AG04450 (cell line): ENCODE measurements at places on chromosomes 12 and 14.

GRCh38 chr12:879641-880040 is 69.9 kb downstream of the RAD52 start:
- peak; percentile 36 for DNase-seq

DNA sequence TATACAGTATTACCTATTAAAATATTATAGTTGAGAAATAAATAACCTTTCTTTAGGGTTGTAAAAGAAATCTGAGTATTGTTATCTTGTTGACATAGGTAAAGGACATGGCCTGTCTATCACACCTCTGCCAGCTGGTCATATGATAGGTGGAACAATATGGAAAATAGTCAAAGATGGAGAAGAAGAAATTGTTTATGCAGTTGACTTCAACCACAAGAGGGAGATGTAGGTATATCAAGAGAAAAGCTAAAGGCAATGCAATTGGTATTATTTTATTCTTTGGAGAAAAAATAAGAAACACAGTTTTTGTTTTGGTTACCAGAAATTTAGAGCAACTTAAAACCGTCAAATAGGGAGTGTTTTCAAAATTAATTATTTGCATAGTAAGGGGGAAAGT is 13.5 kb downstream of the CPSF2 start:
- no peak for DNase-seq

GRCh38 chr12:75289753-75290152 is 40.4 kb downstream of the CAPS2 start:
- DNase-seq = no peak

DNA sequence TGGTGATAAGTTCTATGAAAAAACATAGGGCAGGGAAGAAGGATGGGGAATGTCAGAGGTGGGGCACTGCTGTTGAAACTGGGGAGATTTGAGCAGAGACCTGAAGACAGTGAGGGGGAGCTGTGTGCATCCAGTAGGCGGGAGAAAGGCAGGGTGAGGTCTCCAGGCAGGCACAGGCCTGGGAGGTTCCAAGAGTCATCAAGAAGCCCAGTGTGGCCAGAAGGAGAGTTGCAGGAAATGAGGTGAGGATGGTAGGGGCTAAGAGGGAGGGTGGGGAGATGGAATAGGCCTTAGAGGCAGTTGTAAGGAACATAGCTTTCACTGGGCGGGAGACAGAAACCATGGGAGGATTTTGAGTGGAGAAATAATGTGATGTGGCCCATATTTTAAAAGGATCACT is 341.8 kb downstream of the GLT1D1 start:
- no peak for DNase-seq

DNA sequence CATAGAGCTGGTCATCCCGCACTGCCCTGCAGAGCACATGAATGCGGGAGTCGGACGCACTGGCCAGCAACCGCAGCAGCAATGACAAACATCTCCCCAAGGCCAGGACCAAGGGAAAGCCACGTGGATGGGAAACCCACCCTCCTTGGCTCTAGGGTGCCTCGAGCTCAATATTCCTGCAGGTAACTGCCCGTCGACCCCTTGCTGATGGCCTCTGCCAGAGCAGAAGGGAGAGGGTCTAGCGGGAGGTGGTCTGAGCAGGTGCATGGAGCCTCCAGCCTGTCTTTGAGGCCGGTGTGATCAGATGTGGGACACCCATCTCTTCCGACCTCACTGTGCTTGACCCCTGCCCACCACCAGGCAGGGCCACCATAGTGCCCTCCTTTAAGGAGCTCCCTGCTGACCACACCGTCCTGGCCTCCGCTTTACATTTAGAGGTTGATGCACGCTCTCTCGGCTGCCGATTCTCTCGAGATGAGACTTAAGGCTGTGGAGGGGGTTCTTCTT is 89.7 kb downstream of the PIWIL1 start:
- DNase-seq = no peak

GRCh38 chr12:45582986-45583659 is 146.4 kb upstream of the ARID2 start:
- peak; percentile 3 for DNase-seq

GRCh38 chr12:64192644-64193444 is 29.3 kb downstream of the KICS2 start:
- DNase-seq = no peak

DNA sequence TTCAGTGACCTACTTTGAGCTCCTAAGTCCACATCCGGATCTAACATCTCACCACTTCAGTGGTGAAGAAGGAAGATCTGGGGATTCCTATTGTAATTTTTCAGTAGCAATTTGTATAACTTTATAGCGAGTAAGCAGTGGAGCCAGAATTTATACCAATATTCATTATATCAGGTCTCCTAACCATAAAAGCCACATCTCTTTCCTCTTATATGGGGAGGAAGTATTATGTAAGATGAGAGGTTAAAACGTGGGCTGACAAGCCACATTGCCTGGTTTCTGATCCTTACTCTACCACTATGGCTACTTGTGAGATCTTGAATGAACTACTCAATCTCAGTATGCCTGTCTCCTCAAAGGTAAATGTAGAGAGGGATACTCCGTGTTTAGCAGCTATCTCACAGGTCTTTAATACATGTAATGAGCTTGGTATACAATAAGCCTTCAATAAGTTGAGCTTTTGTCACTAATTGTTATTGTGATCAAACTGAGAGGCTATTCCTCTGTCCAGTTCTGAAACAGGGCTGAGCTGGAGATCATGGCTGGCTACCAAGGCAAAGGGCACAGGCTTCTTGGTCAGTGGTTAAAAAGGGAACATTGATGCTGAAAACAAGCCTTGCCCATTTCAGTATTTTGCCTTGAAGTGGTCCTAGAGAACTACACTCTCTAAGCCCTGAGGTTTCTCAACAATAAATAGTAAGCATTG is 3.3 kb upstream of the TMEM117 start:
- no peak for DNase-seq

DNA sequence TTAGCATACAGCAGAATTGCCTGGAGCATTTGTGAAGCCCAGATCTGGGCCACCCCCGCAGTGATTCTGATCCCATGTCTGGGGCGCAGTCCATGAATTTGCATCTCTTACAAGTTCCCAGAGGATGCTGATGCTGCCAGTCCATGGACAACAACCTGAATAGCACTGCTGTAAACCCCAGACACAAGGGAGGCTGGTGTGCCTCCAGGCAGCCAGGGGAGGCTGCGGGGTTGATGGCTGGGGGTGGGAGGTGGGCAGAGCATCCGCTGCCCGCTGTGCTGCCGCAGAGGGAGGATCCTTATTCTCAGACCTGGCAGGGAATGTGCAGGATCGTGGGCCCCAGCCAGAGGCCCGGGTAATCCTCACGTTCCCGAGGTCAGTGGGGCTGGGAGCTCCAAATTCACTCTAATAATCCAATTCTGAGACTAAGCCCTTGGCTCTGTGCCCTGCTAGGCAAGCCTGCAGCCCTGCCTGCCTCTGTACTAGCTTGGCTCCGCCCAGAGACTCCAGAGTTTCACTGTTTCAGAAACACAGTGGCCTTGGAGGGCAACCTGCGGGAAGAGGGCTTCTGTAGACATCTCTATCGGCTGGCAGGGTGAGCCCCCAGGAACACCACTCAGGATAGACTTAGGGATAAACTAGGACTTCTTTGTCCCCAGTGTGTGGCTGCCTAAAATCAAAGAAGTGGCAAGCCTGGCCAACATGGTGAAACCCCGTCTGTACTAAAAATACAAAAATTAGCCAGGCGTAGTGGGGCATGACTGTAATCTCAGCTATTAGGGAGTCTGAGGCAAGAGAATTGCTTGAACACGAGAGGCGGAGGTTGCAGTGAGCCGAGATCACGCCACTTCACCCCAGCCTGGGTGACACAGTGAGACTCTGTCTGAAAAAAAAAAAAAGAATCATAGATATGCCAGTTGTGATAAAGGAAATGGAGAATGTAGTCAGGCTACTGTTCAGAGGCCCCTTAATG is 17.8 kb upstream of the MLEC start:
- no peak for DNase-seq

GRCh38 chr14:78090864-78091263 is 79.3 kb upstream of the NRXN3 start:
- no peak for DNase-seq

GRCh38 chr12:104177663-104178501 is 37.7 kb upstream of the TXNRD1 start:
- peak; percentile 89 for DNase-seq

- DNase-seq = no peak
These were observed 112.5 kb downstream of the CCER1 start for GRCh38 chr12:90842477-90842876.

DNA sequence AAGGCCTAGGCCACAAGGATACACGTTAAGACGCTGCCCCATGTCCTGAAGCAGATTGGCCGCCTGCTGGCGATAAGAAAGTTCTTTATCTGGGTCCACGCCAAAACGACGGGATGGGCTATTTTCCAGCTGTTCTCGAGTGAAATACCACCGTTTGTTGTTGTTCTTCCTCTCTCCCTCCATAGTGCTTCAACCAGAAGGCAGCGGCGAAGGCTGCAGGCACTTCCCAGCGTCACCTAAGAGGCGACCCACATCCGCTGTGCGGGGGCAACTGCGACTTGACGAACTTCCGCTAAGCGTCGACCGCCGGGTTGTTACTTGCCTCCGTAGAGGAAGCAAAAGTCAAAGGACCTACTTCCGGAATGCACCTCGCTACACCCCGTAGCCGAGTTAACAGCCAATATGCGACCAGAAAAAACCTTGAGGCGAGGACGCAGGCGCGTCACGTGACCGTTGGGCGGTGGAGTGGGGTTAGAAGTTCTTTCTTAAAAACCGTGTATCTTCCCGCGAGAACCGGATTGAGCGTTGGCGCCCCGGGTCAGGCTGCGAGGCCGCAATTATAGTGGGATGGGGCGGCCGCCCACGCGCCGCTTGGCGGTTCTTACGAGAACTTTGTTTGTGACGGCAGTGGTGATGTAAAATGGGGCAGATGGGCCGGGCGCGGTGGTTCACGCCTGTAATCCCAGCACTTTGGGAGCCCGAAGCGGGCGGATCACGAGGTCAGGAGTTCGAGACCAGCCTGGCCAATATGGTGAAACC is at the start of gene CCNT1:
TSS of gene CCNT1 (minus strand) at position 215 of the 759 bp plus-strand sequence. CDS start at position 183, 32 bp downstream.
- peak; percentile 99 for DNase-seq

DNA sequence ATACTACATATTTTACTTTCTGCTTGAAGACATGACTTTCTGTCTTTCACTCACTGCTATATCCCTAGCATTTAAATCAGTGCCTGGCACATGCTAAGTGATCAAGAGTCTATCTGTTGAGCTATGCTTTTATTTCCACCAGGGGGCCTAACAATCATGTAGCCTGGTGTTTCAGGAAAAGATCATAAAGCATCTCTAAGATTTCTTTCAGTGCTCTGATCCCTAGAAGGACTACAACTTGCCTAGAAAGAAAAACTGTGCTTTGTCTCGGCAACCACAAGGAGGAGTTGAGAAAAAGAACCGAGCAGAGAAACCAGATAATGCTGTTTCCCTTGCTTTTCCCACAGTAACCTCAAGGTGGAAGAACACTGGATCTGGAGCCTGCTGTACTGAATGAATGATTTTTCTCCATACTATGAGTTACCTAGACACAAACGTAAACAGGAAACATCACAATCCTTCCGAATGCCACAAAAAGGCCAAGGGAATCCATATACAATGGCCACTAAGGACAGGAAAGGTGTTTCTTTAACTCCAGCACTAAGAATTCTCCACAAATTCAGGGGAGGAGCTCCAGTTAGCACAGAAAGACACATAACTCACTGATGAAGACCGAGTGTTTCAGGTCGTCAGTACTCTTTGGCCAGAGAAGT is 1.2 kb downstream of the CRY1 start:
- peak; percentile 86 for DNase-seq

DNA sequence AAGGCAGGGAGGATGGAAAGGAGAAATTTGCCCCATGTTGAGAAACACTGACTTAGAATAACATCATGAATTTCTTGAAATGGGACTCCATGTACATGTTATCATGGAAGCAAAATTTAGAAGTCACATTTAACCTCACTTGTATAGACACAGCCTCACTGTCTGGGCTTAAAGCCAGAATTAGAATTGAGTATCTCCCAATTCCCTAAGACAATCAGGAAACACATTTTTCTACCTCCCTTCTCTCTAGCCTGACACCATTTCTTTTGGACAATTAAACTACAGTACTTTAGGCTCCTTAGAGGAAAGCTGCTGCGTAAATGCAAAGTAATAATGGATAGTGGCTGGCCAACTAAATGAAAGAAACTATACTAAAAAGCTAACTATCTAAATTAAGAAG is 795.5 kb downstream of the C12orf50 start:
- no peak for DNase-seq

GRCh38 chr12:28771968-28772367 is 377.1 kb upstream of the FAR2 start:
- no peak for DNase-seq

DNA sequence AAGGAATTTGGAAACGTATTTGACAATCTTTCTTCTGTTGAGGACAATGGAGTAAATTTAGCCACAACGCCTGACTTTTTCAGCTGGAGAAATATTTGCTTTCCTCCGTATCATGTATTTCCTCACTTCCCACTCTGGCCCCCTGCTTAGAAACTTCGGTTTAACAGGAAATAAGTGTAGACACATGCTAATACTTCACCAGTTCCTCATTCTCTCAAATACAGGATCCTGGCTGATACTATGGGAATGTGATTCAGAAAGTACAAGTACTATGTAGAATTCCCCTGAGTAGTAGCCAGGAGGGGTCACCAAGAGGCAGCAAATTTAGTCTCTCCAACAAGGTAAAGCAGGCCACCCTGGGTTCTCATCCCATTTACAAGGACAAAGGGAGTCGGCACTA is 58.0 kb downstream of the FAR2 start:
- no peak for DNase-seq

DNA sequence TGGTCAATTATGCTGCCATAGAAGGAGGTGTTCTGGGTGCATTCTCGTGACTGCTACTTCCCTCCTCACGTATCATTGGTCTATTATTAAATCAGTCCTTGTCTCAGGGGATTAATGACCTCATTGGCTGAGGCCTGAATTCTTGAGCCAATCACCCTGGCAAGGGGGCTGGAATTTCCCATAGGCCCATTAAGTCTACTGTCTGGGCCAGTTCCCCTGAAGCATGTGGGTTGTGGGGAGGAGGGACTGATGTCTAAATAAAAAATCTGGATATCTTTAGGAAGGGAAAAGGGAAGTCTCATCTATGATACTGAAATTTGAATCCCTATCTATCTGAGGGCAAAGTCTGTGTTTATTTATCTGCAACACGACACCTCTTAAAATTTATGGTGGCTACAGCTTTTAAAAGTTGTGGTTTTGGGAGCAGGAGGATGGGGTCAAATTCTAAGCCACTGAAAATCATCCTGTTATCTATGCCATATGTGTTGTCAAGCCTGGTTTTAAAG is 71.9 kb downstream of the DYRK2 start:
- DNase-seq = no peak

GRCh38 chr12:41932470-41932991 is 212.1 kb downstream of the GXYLT1 start:
- no peak for DNase-seq

DNA sequence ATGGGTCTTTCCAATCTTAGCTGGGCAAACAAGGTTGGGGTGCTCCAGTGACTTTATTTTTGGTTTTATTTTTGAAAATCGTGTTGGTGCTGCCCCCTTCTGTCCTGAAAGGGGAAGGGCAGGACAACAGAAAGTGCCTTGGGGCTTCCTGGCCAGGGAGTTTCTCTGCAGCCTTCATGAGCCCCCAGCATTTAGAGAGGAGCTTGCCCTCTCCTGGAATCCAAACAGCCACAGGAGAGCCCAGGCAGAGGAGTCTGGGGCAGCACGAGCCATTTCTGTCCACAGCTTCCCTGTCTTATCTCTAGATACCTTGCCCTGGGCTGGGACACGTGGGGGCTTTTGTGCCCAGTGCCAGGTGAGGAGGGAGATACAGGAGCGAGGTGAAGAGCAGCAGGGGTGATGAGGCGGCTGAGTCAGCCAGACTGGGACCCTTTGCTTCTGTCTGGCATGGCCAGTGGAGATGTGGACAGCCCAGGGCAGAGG is 4.4 kb upstream of the C1RL start:
- DNase-seq = no peak

GRCh38 chr12:115857160-115857920 is 420.2 kb downstream of the MED13L start:
- DNase-seq = no peak

GRCh38 chr14:64811676-64812075 is 68.0 kb downstream of the SPTB start:
- DNase-seq = no peak
